NCI-H460 (cell line): ENCODE measurements at places on chromosomes 5 and 9.

DNA sequence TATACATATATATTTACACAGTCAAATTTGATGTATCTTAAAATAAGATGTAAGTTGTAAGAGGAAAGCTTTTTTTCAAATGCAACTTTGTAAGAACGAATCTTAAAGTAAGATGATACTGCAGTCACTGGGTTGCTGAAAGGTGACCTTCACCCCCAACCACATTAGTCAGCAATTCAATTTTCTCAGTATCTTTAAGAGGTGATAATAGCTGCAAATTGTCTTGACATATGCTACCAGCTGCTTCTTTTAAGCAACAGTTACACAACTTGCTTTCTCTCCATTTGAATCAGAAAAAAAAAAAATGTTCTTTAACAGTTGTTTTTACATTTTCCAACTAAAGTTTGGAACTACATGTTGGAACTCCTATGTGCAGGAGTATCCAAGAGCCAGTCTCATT is 246.6 kb upstream of the CCNG1 start:
- DNase-seq, result no peak

DNA sequence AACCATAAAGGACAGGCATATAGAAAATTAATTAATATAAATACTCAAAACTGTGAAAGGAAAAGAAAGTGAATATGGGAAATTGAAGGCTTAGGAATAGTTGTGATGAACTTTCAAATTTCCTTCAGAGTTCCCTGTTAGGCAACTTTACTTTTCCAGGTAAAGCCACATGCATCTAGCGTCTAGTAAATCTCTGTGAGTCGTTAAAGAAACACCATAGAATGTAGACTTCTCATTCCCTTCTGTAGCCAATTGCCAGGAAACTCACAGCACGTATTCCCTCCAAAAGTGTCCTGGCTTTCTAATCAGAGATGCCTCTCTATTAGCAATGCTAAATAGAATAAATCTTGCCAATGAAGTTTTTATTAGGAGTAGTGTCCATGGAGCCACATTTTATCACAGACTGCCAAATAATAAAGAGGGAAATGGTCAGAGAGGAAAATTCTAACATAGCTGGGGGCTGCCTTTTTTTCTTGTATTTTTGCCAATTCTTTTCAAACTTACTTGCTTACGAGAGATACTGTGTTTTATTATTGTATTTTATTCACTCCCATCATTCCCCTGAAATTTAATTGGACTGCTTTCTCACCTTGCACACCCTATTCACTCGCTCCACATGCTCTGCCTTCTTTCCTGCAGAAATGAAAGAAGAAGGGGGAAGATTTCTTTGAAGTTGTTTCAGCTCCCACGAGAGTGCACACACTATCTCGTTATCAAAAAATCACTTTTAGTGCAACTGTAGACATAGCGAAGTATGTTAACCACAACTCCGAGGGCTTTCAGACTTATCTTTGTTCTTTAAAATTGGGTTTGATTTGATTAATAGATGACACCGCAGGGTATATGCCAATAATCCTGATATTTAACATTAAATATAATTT is 439.0 kb downstream of the CSNK1G3 start:
- DNase-seq, result no peak

- no peak for DNase-seq
Observed at GRCh38 chr9:6086006-6086655, 70.7 kb upstream of the RANBP6 start.

- DNase-seq, result no peak
Observed at GRCh38 chr5:134538296-134538695, 12.8 kb downstream of the JADE2 start.

DNA sequence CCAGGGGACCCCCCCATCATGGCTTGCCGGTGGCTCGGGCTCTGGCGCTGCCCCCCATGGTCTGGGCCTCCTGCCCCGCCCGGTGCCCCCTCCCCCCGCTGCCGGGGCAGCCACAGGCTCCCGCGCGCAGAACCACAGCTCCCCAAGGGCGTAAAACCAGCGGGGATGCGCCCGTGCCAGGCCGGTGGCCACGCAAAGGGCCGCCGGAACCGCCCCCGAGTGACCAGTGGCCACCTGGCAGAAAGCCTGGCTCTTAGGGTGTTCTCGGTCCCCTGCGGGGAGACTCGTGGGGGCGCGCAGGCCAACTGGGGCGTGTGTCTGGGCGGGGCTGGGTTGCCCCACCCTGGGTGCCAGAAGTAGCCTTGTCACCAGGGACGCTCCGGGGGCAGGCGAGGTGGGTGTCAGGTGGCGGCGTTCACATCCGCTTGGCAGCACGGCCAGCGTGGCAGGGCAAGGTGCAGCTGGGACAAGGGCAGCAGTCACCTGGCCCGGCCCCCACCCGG is 515 bp upstream of the AGPAT2 start:
- DNase-seq, result no peak

DNA sequence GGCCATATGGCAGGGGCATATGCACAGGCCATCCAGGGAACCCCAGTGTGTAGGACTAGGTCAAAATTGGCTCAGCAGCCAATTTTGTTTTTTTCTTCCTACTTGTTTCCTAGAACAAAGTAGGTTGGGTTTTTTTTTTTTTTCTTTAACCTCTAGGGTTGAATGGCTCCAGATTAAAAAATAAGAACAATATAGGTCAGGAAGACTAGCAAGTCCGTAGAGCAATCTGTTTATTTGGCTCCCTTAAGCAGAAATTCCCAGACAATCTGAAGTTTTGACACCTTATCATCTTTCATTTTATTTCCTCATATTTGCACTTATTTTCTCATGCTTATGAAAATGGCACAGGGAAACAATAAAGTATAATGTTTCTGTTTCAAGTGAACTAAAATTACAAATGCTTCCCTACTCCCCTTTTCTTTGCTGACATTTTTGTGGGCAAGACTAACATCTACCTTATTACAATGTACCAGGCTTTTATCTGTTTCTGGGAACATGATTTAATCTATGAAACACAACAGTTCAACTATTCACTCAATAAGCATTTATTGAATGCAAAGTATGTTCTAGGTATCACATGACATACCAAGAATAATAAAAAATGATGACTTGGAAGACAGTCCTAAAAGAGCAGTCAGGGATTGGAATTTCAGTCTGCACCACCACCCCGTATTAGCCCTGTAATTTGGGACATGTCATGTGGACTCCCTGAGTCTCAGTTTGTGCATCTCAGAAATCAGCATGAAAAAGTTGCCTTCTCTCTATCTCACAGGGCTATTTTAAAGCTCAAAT is 30.5 kb downstream of the TLR4 start:
- no peak for DNase-seq

DNA sequence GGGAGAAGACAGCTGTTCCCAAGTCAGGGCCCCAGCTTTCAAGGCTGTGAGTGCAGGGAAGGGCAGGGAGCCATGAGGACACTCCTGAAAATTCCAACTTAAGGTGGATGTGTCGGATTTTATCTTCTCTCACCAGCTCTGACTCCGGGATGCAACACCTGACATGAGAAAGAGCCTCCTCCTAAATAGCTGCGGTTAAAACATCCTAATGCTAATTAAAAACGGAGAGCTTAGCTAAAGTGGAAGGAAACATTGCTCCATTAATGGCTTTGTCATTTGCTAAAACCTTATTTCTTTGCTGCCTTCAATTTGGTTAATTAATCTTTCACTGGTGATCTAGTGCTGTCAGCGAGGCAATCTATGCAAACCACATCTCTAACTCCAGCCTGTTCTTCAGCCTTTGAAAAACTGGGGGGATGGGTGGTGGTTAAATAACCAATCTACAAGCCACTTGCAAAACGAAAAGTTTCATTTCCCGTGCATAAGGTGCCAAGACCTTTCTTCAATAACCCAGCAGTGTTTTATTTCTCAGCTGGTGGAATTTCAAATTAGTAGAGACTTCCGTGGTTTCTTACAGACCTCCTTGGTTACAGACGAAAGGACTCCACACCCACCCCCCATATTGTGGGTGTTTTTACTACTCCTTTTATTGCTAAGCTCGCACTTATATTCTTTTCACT is 379.6 kb downstream of the MLLT3 start:
- no peak for DNase-seq

DNA sequence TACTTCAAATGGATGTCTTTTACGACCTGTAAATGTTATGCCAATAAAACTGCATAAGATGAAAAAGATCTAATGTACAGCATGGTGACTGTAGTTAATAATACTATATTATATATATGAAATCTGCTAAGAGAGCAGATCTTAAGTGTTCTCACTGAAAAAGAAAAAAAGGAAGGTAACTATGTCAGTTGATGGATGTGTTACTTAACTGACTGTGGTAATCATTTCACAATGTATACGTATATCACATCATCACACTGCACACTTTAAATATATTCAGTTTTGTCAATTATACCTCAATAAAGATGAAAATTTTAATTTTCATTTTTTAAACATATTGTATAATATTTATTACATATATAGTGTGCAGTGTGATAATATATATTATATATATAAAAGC is 31.9 kb downstream of the THBS4 start:
- DNase-seq, result no peak

DNA sequence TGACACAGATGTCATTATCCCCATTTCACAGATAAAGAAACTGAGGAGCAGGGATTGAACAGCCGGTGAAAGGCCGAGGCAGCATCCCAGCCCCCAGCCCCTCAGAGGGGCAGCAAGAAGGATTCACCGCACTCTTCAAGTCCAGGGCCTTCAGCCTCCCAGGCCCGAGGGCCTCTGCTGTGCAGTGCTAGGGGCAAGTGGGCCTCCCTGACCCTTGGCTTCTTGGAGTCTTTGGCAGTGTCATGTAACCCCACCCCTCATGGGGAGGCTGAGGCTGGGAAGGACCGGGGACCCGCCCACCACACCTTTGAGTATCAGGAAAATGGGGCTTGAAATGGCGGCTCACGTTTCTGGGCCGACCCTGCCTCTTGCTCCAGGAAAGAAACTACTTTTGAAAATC is 28.7 kb upstream of the RXRA start:
- DNase-seq, result no peak

DNA sequence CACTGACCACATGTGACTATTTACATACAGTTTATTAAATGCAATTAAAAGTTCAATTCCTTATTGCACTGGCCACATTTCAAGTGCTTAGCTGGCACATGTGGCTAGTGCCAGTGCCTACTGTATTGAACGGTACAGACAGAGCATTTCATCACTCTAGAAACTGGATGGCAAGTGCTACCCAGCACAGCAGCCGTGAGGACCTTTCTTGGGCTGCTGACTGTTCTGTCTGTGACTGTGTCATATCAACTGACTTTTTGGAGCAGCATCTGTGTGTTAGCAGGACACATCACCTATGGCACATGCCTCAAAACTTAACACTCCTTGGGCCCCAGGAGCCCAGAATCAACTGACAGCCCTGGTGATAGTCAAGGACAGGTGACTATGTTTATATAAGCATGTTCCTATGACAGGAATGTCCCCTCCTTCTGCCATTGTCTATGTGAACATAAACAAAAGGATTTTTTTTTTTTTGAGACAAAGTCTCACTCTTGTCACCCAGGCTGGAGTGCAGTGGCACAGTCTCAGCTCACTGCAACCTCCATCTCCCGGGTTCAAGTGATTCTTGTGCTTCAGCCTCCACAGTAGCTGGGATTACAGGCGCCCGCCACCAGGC is 8.9 kb downstream of the IRF1 start:
- DNase-seq, result no peak

GRCh38 chr9:132694144-132694543 is 23.9 kb downstream of the GTF3C4 start:
- no peak for DNase-seq

DNA sequence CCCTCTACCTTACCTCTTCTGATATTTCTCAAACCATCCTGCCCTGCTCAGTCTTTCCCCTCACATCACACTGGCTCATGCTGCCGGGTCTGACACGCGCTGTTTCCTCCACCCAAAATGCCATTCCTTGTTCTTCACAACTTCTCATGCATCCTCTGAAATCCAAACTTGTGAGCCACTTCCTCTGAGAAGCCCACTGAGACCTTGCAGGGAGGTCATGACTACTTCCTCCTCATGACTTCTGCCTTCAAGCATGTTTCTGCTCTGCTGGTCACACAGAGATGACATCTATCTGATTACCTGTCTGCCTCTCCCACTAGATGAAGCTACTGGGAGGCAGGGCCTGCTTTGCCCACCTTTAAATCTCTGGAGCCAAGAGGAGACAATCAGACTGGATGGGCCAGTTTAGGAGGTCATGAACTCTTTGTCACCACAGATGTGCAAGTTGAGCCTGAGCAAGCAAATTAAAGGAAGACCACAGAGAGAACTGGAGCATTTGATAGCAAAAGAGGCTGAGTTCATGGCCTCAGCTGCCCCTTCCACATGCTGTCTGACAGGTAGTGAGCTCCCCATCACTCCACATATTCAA is 119.8 kb upstream of the TBC1D2 start:
- DNase-seq, result peak; percentile 87

- DNase-seq, result no peak
Observed at GRCh38 chr9:112180387-112180881, 5.3 kb upstream of the SUSD1 start.

DNA sequence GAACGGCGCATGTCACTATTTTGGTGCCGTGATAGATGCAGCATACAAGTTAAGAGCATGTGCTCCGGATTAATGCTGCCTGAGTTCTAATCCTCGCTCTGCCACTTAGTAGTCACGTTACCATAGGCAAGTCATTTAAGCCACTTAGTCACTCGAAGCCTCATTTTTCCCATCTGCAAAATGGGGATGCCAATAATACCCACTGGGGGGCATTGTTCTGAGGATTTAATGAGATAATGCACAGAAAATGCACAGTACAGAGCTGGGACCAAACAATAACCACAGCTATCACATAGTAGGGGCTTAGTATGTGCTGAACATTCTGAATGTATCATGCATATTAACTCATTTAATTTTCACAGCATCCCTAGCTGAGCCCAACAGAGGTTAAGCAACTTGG is 9.1 kb downstream of the NIPAL4 start:
- DNase-seq, result no peak

GRCh38 chr9:14769230-14769571 is 46.7 kb upstream of the CER1 start:
- peak; percentile 33 for DNase-seq

DNA sequence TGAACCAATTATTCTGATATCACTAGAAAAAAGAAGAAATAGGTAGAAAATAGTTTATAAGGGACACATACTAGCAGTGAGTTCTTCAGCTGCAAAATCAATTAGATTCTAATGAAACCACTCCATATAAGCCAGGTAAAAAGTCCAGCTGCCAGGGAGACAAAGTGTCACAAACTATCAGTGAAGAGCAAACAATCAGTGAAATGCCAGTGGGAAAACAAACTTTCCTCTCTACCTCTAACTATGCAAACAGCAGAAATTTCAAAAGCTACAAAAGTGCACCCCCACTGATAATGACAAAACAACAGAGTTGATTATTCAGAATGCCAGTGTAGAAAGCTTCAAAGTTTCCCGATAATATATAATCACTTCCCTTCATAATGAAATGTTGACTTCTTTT is 637.2 kb upstream of the ITGA1 start:
- DNase-seq, result no peak
